Neuronal stem cell (in vitro differentiated cells): ENCODE measurements at places on chromosomes 16 and 17.

DNA sequence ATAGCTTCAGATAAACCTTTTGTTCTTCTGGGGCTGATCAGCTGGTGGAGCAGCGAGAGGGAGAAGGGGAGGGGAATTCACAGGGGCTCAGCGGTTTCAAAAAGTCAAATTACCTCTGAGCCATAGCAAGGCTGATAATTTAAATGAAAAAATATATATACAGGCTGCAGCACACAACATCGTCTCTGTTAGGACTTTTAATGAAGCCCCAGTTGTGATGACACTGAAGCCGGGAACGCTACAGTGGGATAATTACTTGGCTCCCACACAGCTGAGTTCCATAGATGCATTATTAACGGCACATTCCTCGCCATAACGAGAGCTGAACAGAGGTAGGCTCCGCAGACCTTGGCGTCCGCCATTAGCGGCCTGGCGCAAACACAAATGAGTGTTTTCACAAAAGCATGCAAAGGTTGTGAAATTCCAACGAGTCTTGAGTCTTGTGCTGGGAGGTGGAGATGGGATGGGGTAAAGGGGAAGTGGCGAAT lies 216.0 kb downstream of the C16orf78 start:
- H3K4me1 ChIP-seq: peaks cover 11% of the 10 kb centered on the region
- no peak overlapping the region for H3K4me3 ChIP-seq
- peak overlapping the region; percentile 65 for H3K27ac ChIP-seq
- DNase-seq: peak; percentile 35
- no peaks in the 10 kb centered on the region for H3K27me3 ChIP-seq

GRCh38 chr17:75909812-75910274 lies 5.2 kb upstream of the MRPL38 start:
- H3K27me3 ChIP-seq: no peaks in the 10 kb centered on the region
- no peak overlapping the region for H3K27ac ChIP-seq
- DNase-seq: no peak
- no peak overlapping the region for H3K4me3 ChIP-seq

- H3K4me1 ChIP-seq: peaks cover 7% of the 10 kb centered on the region
- no peak for DNase-seq
- no peak overlapping the region for H3K27ac ChIP-seq
Observed at GRCh38 chr16:50246299-50247122, 19.8 kb upstream of the ADCY7 start.

DNA sequence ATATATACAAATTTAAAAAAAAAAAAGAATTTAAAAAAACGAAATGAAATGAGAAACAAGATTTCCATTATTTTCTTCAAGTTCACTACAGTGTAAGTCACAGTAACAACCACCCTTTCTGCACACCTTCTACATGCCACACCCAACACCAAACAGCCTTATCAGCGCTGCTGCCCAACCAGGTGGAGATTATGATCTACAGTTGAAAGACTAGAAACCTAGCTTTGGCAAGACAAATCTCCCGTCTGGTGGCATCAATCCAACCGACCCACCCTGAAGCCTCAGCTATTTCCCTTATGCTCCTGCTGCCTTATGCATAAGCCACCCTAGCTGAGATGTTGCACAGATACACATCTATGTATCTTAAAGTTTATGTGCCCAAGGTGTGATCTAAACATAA lies 60.8 kb downstream of the PARN start:
- H3K4me3 ChIP-seq: no peak overlapping the region
- no peaks in the 10 kb centered on the region for H3K36me3 ChIP-seq
- H3K27ac ChIP-seq: no peak overlapping the region
- no peak for DNase-seq

- H3K36me3 ChIP-seq: no peaks in the 10 kb centered on the region
- H3K27me3 ChIP-seq: peaks cover 26% of the 10 kb centered on the region
- peak overlapping the region; percentile 61 for H3K4me3 ChIP-seq
- H3K4me1 ChIP-seq: peaks cover 31% of the 10 kb centered on the region
- no peak overlapping the region for H3K27ac ChIP-seq
- DNase-seq: peak; percentile 74
Observed at GRCh38 chr17:60139438-60140285, 10.1 kb upstream of the CA4 start.

GRCh38 chr16:84806256-84806889 lies 13.4 kb upstream of the CRISPLD2 start:
- peaks cover 10% of the 10 kb centered on the region for H3K27me3 ChIP-seq
- no peak overlapping the region for H3K27ac ChIP-seq
- no peaks in the 10 kb centered on the region for H3K4me1 ChIP-seq
- no peaks in the 10 kb centered on the region for H3K36me3 ChIP-seq
- no peak overlapping the region for H3K4me3 ChIP-seq
- DNase-seq: no peak

DNA sequence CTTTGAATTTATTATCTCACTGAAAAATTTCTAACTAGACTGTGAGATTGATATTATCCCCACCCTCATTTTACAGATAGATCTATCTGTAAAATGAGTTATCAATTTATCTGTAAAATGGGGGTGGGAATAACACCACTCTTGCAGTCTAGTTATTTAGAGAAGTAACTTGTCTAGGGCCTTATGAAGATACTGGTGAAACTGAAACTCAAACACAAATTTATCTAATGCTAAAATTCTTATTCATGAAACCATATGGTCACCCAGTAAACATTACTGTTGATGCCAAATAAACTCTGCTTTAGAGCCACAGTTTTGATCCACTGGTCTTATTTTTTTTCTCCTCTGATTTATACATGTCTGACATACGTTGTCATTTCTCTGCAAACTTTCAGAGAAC lies 52.1 kb upstream of the SMIM36 start:
- no peaks in the 10 kb centered on the region for H3K4me1 ChIP-seq
- no peaks in the 10 kb centered on the region for H3K36me3 ChIP-seq
- DNase-seq: no peak
- H3K27ac ChIP-seq: no peak overlapping the region

DNA sequence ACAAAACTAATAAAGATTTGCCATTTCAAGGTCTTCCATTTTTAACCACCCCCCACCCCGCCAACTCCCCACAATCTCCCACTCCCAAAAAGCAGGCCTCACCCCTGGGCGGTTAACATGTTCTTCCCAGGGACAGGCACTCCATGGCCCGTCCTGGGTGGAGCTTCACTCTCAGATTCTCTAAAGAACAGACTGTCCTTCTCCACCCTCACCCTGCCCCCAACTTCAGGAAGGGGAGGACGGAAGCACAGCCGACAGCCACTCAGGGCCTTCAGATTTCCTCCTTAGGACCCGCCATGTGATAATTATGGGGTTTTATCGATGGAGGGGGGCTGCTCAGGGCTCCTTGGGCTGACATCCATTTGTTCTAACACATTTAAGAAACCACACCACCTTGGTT lies 61.9 kb downstream of the ZFHX3 start:
- peaks cover 15% of the 10 kb centered on the region for H3K36me3 ChIP-seq
- H3K27me3 ChIP-seq: no peaks in the 10 kb centered on the region
- H3K4me3 ChIP-seq: no peak overlapping the region
- H3K27ac ChIP-seq: no peak overlapping the region
- H3K4me1 ChIP-seq: peaks cover 16% of the 10 kb centered on the region
- no peak for DNase-seq

DNA sequence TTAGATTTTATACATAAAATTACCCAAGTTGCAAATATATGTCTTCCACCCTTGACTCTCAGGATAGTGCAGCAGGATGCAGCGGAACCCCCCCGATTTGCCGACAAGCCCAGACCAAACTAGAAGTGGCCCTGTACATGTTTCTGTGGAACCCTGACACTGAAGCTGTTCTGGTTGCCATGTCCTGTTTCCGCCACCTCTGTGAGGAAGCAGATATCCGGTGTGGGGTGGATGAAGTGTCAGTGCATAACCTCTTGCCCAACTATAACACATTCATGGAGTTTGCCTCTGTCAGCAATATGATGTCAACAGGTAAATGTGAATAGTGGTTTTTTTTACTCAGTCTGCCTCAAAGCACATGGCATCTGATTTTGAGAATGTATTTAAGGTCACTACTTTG lies 70.7 kb downstream of the OMG start:
- DNase-seq: no peak
- no peak overlapping the region for H3K27ac ChIP-seq
- no peaks in the 10 kb centered on the region for H3K4me1 ChIP-seq
- H3K4me3 ChIP-seq: no peak overlapping the region

GRCh38 chr16:78985716-78986605 lies 614.6 kb downstream of the MAF start:
- no peaks in the 10 kb centered on the region for H3K27me3 ChIP-seq
- no peaks in the 10 kb centered on the region for H3K36me3 ChIP-seq
- H3K27ac ChIP-seq: no peak overlapping the region
- DNase-seq: no peak

- no peak for DNase-seq
- no peaks in the 10 kb centered on the region for H3K36me3 ChIP-seq
- H3K27ac ChIP-seq: no peak overlapping the region
- H3K4me3 ChIP-seq: no peak overlapping the region
- H3K4me1 ChIP-seq: no peaks in the 10 kb centered on the region
Observed at GRCh38 chr16:70598937-70599503, 47.3 kb upstream of the IL34 start.

DNA sequence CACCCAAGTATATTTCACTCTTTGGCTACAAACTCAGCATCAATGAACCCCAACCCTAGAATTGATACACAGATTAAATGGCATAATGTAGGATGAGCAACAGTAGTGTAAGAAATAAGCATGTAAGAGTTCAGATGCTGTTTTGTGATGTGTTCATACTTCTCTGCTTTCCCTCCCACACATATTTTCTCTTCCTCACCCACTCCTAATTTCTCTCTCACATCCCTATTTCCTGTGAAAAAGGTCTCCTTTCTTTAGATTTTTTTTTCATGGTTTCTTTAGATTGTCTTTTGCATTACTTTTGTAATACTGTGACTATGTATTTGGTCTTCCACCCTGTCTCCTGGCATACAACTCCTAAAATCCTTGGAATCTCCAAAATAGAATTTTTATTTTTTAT lies 21.7 kb downstream of the CREBBP start:
- H3K4me3 ChIP-seq: no peak overlapping the region
- no peak for DNase-seq
- no peaks in the 10 kb centered on the region for H3K27me3 ChIP-seq
- peaks cover 6% of the 10 kb centered on the region for H3K36me3 ChIP-seq
- H3K4me1 ChIP-seq: peaks cover 11% of the 10 kb centered on the region

- H3K36me3 ChIP-seq: no peaks in the 10 kb centered on the region
- H3K27ac ChIP-seq: no peak overlapping the region
- no peak for DNase-seq
- H3K27me3 ChIP-seq: no peaks in the 10 kb centered on the region
Observed at GRCh38 chr16:66476328-66477027, 49.4 kb downstream of the BEAN1 start.

- peaks cover 3% of the 10 kb centered on the region for H3K4me1 ChIP-seq
- no peaks in the 10 kb centered on the region for H3K36me3 ChIP-seq
- H3K27ac ChIP-seq: no peak overlapping the region
- H3K27me3 ChIP-seq: peaks cover 37% of the 10 kb centered on the region
- peak; percentile 38 for DNase-seq
Observed at GRCh38 chr16:6018848-6019489, 921.4 kb upstream of the EEF2KMT start.

DNA sequence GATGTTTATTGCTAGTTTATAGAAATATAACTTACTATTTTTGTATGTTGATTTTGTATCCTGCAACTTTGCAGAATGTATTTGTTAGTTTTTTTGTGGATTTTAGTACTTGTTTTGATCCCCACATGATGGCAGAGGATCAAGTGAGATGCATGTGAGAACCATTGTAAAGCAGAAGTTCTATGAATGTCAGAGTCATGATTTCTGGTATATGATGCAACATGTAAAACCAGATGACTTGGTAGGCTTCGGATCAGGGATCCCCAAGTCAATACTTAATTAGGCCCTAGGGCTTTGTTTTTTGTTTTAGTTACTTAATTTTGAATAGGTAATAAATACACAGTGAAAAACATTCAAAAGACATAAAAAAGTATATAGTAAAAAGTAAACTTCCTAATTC lies 45.8 kb downstream of the ESRP2 start:
- no peaks in the 10 kb centered on the region for H3K4me1 ChIP-seq
- H3K27ac ChIP-seq: no peak overlapping the region
- DNase-seq: no peak

DNA sequence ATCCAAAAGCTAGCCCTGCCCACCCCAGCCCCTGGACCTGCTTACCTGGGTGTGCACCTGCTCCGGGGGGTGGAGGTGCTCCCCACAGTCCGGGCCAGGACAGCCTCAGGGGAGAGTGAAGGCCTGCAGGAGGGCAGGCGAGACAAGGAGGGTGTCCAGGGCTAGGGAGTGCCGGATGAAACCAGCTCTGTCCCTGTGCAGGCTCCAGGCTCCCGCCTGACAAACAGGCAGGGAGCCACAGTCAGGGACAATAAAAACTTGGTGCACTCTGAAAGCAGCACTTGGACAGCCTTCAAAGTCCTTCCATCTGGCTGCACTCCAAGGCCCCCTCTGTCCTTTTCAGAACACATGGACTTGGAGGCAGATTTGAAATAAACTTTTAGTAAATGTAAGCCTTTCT lies 3.9 kb downstream of the PAQR4 start:
- DNase-seq: no peak
- peaks cover 10% of the 10 kb centered on the region for H3K4me1 ChIP-seq
- H3K27ac ChIP-seq: no peak overlapping the region
- peaks cover 32% of the 10 kb centered on the region for H3K36me3 ChIP-seq
